GM04503 (cell line): ENCODE measurements at places on chromosomes 7 and 10.

GRCh38 chr7:146074195-146074765 lies 42.3 kb upstream of the CNTNAP2 start:
- DNase-seq, result no peak

DNA sequence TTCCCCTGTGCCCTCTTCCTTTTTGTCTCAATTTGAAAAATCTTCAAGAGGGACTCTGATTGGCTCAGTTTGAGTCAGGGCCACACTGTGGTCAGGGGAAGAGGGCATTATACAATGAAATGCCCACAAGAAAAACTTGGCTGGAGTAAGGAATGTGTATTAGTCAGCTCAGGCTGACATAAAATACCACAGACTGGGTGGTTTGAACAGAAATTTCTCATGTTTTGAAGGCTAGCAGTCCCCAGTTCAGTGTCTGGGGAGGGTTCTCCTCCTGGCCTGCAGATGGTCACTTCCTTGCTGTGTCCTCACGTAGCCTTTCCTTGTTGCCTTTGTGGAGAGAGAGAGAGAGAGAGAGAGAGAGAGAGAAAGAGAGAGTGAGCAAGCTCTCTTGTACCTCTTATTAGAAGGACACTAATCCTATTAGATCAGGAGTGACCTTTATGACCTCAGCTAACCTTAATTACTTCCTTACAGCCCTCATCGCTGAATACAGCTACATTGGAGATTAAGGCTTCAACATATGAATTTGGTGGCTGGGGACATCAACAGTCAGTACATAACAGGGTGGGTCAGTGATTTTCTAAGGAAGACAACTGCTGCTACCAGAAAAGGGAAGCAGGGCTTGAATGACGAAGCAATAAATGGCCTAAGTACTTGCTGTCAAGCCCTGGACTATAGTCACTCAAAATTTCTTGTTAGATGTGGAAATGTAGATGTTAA lies 25.8 kb upstream of the FAM13C start:
- DNase-seq, result peak; percentile 94

GRCh38 chr10:12529976-12530375 lies 180.6 kb downstream of the CAMK1D start:
- DNase-seq, result no peak

GRCh38 chr7:85074-85882 lies 107.1 kb upstream of the FAM20C start:
- no peak for DNase-seq

GRCh38 chr7:1123715-1124114 lies 35.8 kb downstream of the GPER1 start:
- DNase-seq, result no peak
